ENCODE measurements at places on chromosomes 1 and 21.

GRCh38 chr1:151108331-151108730 lies 37.8 kb downstream of the GABPB2 start:
- no peak for DNase-seq

DNA sequence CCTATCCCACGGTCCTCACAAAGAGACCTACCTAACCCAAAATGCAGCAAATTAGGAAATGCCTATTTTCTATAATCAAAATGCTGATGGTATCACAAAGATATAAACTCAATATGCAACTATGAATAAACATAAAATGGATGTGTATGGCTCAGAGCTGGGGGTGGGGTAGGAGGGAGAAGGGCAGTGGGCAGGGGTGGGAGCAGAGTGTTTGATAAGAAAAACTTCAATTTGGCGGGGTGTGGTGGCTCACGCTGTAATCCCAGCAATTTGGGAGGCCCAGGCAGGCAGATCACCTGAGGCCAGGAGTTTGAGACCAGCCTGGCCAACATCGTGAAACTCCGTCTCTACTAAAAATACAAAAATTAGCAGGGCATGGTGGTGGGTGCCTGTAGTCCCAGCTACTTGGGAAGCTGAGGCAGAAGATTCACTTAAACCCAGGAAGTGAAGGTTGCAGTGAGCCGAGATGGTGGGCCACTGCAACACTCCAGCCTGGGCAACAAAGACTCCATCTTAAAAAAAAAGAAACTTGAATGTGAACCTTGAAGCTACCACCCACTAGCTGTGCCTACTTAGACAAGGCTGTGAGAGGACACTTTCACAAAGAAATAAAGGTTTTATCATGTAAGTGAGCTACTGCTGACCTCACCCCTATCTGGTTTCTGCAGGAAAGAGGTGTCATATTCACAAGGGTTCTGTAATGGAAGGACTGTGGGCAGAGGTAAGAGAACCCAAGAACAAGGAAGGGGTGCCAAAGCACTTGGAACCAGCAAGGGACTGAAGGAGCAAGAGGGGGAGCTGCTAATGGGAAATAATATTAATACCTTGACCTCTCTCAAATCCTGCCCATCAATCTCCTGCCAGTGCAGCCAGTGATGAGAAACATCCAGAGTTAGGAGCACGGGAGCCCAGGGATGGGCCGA lies 53.0 kb downstream of the HLCS start:
- DNase-seq, result no peak

GRCh38 chr1:66563941-66564630 lies 30.1 kb downstream of the SGIP1 start:
- no peak for DNase-seq

- no peak for DNase-seq
Observed at GRCh38 chr1:10680487-10680886, 116.0 kb downstream of the CASZ1 start.

GRCh38 chr1:43232482-43232881 lies 37.3 kb upstream of the TMEM125 start:
- no peak for DNase-seq

- no peak for DNase-seq
Observed at GRCh38 chr1:246099570-246099969, 407.5 kb downstream of the SMYD3 start.

DNA sequence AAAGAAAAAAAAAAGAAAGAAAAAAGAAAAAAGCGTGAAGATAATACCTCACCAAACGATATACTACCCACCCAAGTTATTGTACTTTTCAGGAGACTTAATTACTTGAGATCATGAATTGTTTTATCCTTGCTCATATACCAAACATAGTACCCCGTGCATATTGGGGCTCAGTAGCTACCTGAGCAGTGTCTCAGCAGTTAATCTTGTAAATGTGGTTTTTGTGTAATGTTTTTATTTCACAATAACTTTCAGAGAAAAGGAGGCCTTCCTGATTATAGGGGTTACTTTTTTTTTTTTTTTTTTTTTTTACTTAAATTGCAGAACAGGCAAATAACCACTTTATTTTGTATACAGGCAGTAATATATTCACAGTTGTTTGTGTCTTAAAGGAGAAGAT lies 80.3 kb downstream of the OSBPL9 start:
- DNase-seq, result no peak

DNA sequence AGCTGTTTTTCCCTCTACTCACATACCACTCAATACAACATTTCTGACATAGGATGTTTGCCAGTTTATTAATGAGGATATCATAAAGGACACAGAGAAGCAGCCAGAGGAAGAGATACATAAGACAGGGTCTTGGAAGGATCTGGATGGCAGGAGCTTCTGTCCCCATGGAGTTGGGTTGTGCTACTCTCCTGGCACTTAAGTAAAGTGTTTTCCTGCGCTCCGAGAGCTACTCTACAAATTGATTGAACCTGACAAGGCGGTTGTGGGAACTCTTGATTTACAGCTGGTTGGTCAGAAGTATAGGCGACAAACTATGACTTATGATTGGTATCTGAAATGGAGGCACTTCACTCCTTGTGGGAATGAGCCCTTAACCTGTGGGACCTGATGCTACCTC lies 208.8 kb downstream of the HMCN1 start:
- no peak for DNase-seq

DNA sequence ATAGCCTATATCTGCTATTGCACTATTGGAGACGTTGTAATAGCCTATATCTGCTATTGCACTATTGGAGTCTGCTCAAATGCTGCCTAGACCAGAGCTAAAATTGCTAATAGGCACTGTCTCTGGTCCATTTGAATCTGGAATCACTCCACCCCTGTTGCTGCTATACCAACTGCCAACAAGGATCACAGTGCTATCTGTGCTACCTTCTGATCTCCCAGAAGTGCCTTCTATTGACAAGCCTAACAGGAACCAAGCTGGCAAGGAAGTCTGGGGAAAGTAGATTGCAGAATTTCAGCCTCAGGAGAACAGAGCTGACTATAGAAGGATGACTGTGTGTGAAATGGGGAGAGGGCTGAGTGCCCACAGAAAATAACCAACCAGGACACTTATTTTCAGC lies 15.9 kb downstream of the RWDD3 start:
- DNase-seq, result no peak
